Fibroblast of villous mesenchyme (primary cell): ENCODE measurements at places on chromosomes 7 and 10.
A peak's percentile ranks its signal among the peaks of the same experiment; 100 is the strongest.

GRCh38 chr7:42227936-42228591 is 8.9 kb downstream of the GLI3 start:
- DNase-seq = peak; percentile 44

DNA sequence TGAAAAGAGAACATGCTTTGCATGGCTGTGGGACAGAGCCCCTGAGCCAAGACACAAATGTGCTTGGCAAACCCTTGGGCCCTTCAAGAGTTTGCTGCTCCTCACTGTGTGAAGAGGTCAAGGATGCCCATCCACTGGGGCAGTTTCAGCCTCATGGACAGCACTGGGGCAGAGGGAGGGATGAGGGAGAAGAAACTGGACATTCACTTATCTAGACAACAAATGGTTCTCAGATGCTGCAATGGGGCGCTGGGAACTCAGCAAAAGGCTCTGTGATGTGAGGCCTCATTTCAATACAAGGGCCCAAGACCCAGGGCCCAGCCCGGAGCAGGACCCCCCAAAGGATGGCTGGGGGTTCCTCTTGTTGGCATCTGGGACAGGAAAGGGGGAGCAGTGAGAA is 49.1 kb downstream of the EBF3 start:
- no peak for DNase-seq

GRCh38 chr10:75771606-75772005 is 340.2 kb downstream of the LRMDA start:
- DNase-seq = no peak

DNA sequence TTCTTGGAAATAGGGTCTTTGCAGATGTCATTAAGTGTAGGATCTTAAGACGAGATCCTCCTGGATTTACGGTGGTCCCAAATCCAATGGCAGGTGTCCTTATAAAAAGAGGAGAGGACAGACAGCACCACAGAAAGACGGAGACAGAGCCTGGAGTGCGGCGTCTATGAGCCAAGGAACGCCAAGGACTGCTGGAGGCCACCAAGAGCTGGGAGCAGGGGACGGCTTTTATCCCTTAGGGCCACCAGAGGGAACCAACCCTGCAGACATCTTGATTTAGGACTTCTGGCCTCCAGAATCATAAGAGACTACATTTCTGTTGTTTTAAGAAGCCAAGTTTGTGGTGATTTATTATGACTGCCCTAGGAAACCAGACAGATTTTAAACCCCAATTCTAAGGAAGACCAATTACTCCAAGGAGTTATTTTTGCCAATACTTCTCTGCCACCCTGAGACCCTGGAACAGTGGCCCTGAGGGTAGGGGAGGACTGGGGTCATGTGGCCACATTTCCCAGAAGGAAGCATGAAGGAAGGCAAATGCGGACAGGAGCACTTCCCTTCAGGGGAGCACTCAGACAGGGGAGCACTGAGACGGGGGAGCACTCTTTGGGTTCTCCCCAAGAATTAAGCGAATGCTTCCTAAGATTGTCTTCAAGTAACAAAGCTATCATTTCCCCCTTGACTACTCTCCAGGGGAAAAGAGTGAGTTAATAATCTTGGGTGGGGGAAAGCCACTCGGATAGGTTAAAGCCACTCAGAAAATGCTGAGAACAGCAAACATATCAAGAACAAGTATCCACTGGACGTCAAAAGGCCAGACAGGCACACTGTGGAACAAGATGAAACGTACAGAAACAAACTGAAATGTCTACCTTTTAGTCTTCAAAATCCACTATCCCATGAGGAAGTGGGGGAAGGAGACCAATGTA is 67.5 kb downstream of the CHST15 start:
- peak; percentile 55 for DNase-seq

DNA sequence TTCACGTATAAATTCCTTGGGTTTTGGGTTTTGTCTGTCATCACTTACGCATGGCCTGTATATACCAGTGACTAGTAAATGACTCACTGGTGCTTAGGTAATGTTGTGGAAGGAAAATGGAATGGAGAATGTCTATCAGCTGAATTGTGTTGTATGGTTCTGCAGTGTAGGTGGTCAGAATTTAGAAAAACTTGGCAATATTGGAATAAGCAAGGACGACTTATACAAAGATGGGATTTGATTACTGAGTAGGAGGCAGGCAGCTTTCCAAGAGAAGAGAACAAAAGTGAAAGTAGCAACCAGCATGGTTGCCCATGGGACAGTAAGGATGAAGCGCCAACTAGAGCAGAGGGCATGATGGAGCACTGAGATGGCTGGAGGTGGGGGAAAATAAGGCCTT is 168.6 kb upstream of the CSTF2T start:
- peak; percentile 61 for DNase-seq

DNA sequence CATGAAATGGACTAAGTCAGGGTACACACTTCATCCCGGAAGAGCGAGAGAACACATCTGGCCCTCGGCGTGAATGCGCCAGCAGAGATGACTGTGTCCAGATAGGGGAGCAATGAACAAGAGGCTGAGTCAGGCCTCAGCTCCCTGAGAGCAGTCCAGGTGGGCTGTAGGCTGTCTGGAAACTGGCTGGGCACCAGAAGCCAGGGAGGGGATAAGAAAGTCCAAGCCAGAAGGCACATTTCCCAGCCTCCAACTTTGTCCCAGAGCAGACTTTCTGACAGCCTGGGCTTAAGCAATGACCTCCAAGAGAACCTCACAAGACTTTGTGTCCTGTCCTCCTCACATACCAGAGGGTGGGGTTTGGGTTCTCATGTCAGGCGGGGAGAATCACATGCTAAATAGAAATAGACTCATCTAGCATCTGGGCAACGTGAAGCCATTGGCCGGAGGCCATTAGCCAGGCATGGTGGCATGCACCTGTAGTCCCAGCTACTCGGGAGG is 157.2 kb downstream of the ARHGAP12 start:
- peak; percentile 30 for DNase-seq

DNA sequence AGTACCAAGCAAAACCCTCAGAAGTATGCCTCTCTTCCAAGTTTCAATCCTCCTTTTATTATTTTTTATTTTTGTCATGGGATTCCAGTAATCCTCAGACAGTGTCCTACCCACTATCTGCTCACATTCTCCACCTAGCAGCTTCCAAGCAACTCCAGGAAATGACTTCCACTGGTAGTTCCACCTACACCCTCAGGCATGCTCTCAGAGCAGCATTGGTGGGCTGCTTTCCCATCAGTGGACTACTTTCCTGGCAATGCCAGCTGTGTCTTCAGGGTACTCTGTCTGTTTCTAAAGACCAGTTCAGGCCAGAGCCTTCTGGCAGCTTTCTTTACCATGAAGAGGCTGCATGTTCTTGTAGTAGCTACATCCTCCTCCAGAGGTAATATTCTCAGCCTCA is 244.0 kb downstream of the HGF start:
- no peak for DNase-seq

DNA sequence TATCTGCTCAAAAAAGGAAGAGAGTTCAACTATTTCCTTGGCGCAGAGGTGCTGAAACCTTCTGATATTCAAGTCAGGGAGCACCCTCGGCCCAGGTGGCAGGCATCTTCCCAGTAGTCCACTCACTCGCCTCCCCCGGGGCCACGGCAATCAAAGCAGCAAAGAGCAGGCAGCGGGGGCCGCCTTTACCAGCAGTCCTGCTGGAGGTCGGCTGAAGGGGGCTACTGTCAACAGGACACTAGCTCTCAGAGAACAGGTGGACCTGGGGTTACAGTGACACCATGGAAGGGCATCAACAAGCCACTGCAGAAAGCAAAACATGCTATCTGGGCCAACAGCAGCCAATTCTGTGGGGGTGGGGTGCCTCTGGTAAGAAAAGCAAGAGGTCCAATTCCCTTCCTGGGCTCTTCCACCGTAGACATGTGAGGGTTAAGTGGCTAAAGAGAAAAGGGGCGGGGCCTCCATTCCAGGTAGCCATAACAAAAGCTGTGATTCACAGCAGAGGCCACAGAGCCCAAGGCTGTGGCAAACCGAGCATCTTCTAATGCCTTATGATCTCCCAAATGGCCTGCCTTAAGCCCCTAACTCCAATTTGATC is 9.4 kb downstream of the FZD9 start:
- DNase-seq = no peak

DNA sequence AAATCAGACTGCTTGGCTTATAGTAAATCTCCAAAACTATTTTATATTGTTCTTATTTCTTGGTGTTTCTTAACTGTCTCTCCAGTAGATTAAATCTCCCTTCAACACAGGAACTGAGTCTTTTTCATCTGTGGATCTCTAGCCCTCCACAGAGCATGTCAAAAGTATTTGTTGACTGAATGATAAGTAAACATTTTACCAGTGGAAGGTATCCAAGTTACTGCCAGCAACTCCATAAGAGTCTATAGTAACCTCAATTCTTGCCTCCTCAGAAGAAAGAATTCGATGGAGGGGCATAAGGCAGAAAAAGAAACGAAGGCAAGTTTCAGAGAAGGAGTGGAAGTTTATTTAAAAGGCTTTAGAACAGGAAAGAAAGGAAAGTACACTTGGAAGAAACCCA is 293.9 kb upstream of the DKK1 start:
- DNase-seq = no peak

GRCh38 chr7:1104516-1105179 is 16.7 kb downstream of the GPER1 start:
- no peak for DNase-seq

- DNase-seq = peak; percentile 66
These were observed 371.7 kb upstream of the NRP1 start for GRCh38 chr10:33706191-33706590.

GRCh38 chr7:6256109-6256483 is 16.3 kb downstream of the CYTH3 start:
- DNase-seq = no peak

DNA sequence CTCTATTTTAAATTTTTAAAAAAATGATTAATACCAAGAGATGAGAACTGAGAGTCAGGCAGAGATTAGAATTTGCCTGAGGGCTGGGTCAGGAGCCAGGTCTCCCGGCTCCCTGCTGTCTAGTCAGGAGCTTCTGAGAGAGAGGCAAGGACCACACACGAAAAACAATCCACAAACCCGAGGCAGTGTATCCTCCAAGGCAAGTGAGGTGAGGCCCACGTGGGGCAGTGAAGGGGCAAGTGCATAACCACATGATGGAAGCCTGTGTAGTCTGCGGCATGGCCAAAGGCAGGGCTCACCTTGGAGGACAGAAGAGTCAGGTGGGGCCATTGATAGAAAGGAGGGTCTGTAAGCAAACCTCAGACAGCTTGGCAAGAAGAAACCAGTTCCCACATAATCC is 541.2 kb upstream of the FOXK1 start:
- DNase-seq = no peak

- DNase-seq = peak; percentile 54
These were observed 35.7 kb downstream of the CYP17A1 start for GRCh38 chr10:102801496-102801895.

DNA sequence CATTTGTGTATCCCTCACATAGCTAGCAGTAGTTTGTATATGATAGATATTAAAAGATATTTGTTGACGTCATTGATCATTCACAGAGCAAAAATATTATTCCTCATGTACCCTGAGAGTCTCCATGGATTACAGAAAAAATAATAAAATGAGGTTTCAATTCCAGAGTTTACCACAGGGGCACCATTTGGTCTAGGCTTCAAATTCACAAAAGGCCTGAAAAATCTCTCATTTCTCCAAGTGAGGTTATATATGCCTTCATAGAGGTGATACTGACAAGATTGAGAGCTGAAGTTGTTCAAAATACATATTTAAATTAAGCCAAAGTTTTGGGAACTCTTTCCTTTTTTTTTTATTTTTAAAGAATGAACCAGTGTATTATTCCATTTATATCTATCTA is 52.7 kb downstream of the TMEM26 start:
- DNase-seq = no peak

- DNase-seq = no peak
These were observed 393.8 kb downstream of the TNS3 start for GRCh38 chr7:47188136-47188535.

- no peak for DNase-seq
These were observed 136.0 kb upstream of the WNT16 start for GRCh38 chr7:121192834-121193233.

GRCh38 chr10:124827474-124827873 is 25.9 kb downstream of the ABRAXAS2 start:
- DNase-seq = peak; percentile 37

DNA sequence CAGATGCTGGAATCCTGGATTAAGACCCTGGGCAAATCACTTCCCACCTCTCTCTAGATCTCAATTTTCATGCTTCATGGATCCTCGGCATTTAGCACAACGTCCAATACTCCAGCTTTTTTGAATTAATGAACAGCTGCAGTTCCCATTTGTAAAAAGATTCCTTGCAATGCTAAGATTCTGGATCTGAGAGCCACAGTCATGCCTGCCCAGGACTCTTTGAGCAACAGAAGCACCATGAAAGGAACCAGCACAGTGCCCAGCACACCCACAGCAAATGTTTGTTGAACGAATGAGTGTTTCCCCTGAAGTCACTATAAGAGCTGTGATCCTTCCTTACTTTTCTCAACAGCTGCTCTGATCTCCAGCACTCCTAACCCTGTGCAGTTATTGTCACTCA is 20.8 kb upstream of the DDIT4 start:
- DNase-seq = no peak

DNA sequence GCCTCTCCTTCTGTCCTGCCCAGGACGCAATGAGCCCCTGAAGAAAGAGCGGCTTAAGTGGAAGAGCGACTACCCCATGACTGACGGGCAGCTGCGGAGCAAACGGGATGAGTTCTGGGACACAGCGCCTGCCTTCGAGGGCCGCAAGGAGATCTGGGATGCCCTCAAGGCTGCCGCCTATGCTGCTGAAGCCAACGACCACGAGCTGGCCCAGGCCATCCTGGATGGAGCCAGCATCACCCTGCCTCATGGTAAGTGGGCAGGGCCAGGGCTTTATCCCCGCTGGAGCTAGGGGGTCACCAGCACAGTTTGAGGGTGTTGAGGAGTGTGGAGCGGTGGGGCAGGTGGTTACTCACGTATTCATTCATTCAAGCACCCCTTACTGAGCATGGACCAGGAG is 4.7 kb upstream of the ANKRD2 start:
- DNase-seq = no peak

DNA sequence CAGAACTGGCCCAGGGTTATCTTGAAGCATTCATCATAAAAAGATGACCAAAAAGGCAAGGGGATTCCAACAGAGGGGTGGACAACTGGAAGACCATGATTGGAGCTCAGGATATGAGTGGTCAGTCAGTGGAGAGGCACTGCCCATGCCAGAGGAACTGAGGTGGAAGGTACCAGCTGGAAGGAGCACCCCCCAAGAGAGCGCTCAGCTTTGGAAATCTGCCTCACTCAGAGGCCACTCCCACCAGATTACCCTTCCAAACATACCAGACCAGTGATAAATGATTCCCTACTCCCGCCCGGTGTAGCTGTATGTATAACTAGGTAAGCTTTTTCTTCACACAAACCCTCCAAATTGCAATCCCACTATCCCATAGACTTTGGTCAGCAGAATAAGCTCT is 257.0 kb upstream of the SLC26A5 start:
- no peak for DNase-seq

- peak; percentile 73 for DNase-seq
These were observed 54.5 kb downstream of the GBF1 start for GRCh38 chr10:102299873-102300272.
